ENCODE measurements at places on chromosomes 2 and 18. TPM values are rescaled to one million over a fixed set of nuclear protein-coding genes. Genes with fewer than 3 reads are reported as not detected.
A peak's percentile ranks its signal among the peaks of the same experiment; 100 is the strongest.

DYSF gene
- total RNA-seq: 51.6 TPM

PLEKHH2 gene
- total RNA-seq: 15.3 TPM

DNA sequence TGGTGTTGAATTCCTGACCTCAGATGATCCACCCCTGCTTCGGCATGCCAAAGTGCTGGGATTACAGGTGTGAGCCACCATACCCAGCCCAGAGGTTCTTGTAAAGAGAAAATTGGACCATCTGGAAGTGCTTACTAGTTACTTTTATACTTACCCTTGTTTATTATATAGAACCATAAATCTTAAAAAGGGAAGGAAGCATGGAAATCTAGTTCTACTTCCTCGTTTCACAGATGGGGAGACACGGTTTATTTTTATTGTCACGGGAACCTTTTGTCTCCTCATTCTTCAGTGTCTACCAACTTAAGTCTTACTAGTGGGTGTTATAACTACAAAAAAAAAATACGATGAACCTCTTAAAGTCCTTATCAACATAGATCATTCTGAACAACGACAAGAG, 45.8 kb upstream of the PDK1 start:
- H3K27me3 ChIP-seq: no peaks in the 10 kb centered on the region
- H3K36me3 ChIP-seq: no peaks in the 10 kb centered on the region
- DNase-seq: peak; percentile 29
- H3K4me1 ChIP-seq: no peaks in the 10 kb centered on the region
- H3K27ac ChIP-seq: no peak overlapping the region

GRCh38 chr2:232886632-232887031, 16.6 kb downstream of the SNORC start:
- H3K27ac ChIP-seq: no peak overlapping the region
- H3K27me3 ChIP-seq: peaks cover 10% of the 10 kb centered on the region
- no peak for DNase-seq
- no peaks in the 10 kb centered on the region for H3K36me3 ChIP-seq
- no peak overlapping the region for H3K4me3 ChIP-seq
- peaks cover 10% of the 10 kb centered on the region for H3K4me1 ChIP-seq

UPP2 gene
- not detected for total RNA-seq

DNA sequence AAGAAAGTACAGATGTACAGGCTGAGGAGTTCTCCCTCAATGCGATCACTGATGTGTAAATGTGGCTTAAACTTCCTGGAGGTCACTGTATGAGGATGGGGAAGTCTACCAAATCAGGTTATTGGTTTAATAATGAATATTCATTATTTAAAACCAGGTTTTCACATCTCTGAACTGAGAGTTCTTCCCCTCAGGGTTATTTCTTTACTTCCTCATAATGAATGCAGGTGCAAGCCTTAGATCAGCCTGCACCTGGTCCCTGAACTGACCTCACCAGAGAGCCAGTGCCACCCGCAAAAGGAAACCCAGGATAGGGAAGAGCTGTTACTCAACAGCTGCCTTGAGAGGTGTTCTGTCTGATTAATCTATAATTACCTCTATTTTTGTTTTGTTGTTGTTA, 369.0 kb downstream of the EPHA4 start:
- DNase-seq: no peak
- no peaks in the 10 kb centered on the region for H3K4me1 ChIP-seq
- no peaks in the 10 kb centered on the region for H3K27me3 ChIP-seq
- no peaks in the 10 kb centered on the region for H3K36me3 ChIP-seq
- H3K27ac ChIP-seq: no peak overlapping the region

- no peak overlapping the region for H3K27ac ChIP-seq
- H3K27me3 ChIP-seq: no peaks in the 10 kb centered on the region
- H3K36me3 ChIP-seq: no peaks in the 10 kb centered on the region
- DNase-seq: no peak
- H3K4me3 ChIP-seq: no peak overlapping the region
Observed at GRCh38 chr2:169010633-169011460, 20.3 kb downstream of the ABCB11 start.

DNA sequence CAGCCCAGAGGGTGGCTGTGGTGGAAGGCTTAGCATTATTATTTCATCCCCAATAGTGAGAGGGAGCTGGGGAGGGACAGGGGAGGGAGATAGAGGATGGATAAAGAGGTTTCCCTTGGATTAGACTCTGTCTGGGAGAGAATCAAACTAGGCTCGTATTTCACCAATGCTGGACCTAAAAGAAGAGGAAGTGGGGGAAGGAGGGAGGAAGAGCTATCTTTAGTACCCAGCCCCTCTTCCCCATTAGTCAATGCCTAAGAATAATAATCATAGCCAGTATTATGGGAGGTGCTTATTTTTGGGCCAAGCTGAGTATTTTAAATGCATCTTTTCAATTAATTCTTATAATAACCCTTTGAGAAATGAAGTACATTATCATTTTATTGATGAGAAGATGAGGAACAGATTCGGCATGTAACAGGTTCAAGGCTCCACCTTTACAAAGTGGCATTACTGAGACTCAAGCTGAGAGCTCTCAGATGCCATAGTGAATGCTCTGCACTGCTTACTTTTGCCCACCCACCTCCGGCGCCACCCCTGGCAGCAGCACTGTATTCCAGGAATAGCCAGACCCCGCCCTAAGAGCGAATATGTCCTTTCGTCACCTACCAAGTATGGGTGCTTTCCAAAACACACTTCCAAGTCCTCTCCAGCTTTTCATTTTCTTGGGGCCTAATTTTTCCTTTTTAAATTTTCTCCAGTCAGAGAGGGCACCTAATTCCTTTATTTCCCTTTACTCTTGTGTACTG, 21.0 kb downstream of the PAX8 start:
- peaks cover 11% of the 10 kb centered on the region for H3K4me1 ChIP-seq
- no peak overlapping the region for H3K4me3 ChIP-seq
- no peaks in the 10 kb centered on the region for H3K36me3 ChIP-seq
